Sigmoid colon (tissue), 7 donors: ENCODE measurements at places on chromosomes 1 and 21.

DNA sequence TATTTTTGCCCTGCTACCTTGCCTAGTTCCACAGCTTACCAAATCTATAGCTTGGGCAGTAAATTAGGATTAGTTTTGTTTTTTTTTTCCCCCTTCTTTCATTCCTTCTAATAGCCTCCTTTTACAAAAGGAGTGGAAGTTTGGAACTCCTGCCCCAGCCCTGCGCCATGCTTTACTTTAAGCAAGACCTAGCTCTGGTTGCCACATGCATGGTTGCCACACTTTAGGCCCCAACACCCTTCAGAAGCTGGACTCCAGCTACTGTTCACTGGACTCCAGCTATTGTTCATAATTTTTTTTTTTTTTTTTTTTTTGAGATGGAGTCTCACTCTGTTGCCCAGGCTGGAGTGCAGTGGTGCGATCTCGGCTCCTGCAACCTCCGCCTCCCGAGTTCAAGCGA, 115.8 kb downstream of the NR5A2 start:
- H3K27me3 ChIP-seq: no peaks in the 10 kb centered on the region
- no peaks in the 10 kb centered on the region for H3K4me1 ChIP-seq
- no peak overlapping the region for H3K4me3 ChIP-seq
- no peak overlapping the region for H3K27ac ChIP-seq

GRCh38 chr1:3352952-3353331, 101.5 kb upstream of the ARHGEF16 start:
- peak; percentile 85 for DNase-seq
- peaks cover 50% of the 10 kb centered on the region for H3K4me1 ChIP-seq
- H3K27ac ChIP-seq: peak overlapping the region; percentile 92
- H3K27me3 ChIP-seq: no peaks in the 10 kb centered on the region

DNA sequence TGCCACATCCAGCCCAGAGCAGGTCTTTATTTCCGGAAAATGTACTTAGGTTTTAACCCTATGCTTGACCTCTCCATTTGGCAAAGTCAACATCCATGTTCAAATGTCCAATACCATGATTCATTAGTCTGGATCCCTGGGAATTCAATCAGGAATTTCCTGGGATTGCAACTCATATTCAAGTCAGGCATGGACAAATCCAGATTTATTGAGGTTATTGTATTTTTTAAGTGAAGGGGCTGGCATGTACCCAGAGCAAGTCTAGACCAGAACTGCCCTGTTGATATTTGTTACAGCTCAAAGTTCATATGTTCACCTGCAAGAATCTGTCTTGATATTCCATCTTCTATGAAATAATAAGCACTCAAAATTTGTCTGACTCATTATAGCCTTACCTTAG, 521.1 kb downstream of the ADGRL2 start:
- no peaks in the 10 kb centered on the region for H3K36me3 ChIP-seq
- H3K27me3 ChIP-seq: no peaks in the 10 kb centered on the region
- no peak for DNase-seq
- no peak overlapping the region for H3K27ac ChIP-seq
- H3K4me3 ChIP-seq: no peak overlapping the region
- H3K4me1 ChIP-seq: no peaks in the 10 kb centered on the region

GRCh38 chr1:205287076-205287475, 34.5 kb downstream of the NUAK2 start:
- no peak for DNase-seq
- no peaks in the 10 kb centered on the region for H3K4me1 ChIP-seq
- H3K27me3 ChIP-seq: no peaks in the 10 kb centered on the region

DNA sequence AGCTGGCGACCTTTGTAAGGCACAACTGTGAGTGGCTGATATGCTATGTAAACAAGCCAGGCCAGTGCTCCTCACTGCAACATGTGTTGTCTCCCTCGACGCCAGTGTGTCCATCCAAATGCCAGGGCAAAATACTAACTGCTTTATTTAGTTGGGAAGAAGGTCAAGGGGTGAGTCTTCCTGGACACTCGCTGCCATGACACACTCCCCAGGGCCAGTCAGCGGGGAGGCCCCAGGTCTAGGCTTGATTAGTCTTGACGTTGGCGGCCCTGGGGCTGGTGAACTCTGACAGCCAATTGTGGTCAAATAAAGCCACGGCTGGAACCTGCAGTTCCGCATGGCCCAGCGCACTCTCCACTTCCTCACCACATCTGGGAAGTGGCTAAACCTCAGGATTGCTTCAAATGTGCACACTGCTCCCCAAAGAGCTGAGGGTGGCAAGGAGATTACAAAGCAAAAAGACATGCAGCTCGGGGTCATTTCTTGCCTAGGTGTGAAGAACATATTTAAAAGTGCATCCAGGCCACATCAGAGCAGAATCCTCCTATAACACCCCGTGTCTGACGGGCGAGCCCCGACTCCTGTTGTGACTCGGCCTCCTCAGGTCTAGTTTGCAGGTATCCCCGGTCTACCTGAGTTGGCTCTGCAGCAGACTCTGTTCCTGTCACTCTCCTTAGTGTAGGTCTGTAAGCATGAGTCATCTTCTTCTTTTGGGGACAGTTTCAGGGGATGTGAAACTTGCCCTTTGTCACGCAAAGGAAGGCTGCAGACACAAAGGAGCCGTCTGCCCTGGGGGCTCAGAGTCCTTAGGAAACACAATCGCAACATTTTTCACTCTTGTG, 183.5 kb downstream of the RUNX1 start:
- no peaks in the 10 kb centered on the region for H3K27me3 ChIP-seq
- no peak overlapping the region for H3K27ac ChIP-seq
- no peak overlapping the region for H3K4me3 ChIP-seq
- no peaks in the 10 kb centered on the region for H3K36me3 ChIP-seq
- peak; percentile 80 for DNase-seq
- H3K4me1 ChIP-seq: no peaks in the 10 kb centered on the region

DNA sequence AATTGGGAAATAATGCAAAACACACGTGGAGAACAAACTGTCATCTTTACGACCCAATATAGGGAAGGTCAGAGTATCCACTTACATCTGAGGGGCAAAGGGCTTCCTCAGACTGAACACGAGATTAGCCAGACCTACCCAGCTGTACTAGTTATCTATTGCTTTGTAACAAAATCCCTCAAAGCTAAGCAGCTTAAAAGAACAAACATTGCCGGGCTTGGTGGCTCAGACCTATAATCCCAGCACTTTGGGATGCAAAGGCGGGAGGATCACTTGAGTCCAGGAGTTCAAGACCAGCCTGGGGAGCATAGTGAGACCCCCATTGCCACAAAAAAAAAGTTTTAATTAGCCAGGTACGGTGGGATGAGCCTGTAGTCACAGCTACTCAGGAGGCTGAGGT, 262.8 kb downstream of the LTN1 start:
- H3K4me1 ChIP-seq: no peaks in the 10 kb centered on the region
- no peaks in the 10 kb centered on the region for H3K36me3 ChIP-seq
- no peak overlapping the region for H3K4me3 ChIP-seq
- no peak overlapping the region for H3K27ac ChIP-seq
- no peaks in the 10 kb centered on the region for H3K27me3 ChIP-seq
- DNase-seq: no peak

GRCh38 chr1:12772520-12772919, 1.0 kb upstream of the PRAMEF12 start:
- H3K27me3 ChIP-seq: no peaks in the 10 kb centered on the region
- DNase-seq: no peak
- no peak overlapping the region for H3K27ac ChIP-seq
- H3K4me3 ChIP-seq: no peak overlapping the region
- H3K4me1 ChIP-seq: no peaks in the 10 kb centered on the region
- H3K36me3 ChIP-seq: no peaks in the 10 kb centered on the region

- DNase-seq: no peak
- no peak overlapping the region for H3K4me3 ChIP-seq
- no peaks in the 10 kb centered on the region for H3K36me3 ChIP-seq
- no peaks in the 10 kb centered on the region for H3K27me3 ChIP-seq
Measured at GRCh38 chr1:61922950-61923480, 180.7 kb downstream of the PATJ start.

- H3K36me3 ChIP-seq: no peaks in the 10 kb centered on the region
- peak; percentile 69 for DNase-seq
Measured at GRCh38 chr1:54081306-54082270, 28.2 kb downstream of the TCEANC2 start.

GRCh38 chr1:245475126-245475525, 320.3 kb downstream of the KIF26B start:
- H3K27ac ChIP-seq: no peak overlapping the region
- H3K36me3 ChIP-seq: no peaks in the 10 kb centered on the region
- no peaks in the 10 kb centered on the region for H3K27me3 ChIP-seq

DNA sequence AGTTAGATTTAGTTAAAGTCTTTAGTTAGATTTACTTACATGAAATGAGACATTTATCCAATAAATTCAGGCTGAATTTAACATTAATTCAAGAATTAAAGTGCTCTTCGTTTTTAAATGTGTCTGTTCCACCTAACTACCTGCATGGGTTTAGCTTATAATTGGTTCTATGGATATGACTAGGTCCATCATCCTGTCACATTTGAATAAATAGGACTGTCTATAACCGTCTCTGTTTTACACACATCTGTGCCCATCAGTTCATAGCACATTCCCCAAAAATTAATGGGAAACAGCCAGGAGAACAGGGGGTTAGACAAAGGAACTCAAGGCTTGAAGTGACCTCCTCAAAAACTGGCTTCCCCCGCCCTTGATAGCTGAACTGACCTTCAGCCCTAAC, 219.6 kb downstream of the MRPL39 start:
- H3K27me3 ChIP-seq: no peaks in the 10 kb centered on the region
- DNase-seq: no peak
- H3K4me1 ChIP-seq: no peaks in the 10 kb centered on the region
- H3K27ac ChIP-seq: no peak overlapping the region
- no peak overlapping the region for H3K4me3 ChIP-seq
